IPS-NIHi11 (cell line): ENCODE measurements at places on chromosomes 5 and 9.

GRCh38 chr9:125889476-125890419 lies 142.6 kb downstream of the PBX3 start:
- peak; percentile 73 for DNase-seq

GRCh38 chr5:109844695-109845094 lies 155.0 kb downstream of the MAN2A1 start:
- DNase-seq: no peak

GRCh38 chr9:136713550-136713949 lies 1.2 kb downstream of the DIPK1B start:
- DNase-seq: no peak

DNA sequence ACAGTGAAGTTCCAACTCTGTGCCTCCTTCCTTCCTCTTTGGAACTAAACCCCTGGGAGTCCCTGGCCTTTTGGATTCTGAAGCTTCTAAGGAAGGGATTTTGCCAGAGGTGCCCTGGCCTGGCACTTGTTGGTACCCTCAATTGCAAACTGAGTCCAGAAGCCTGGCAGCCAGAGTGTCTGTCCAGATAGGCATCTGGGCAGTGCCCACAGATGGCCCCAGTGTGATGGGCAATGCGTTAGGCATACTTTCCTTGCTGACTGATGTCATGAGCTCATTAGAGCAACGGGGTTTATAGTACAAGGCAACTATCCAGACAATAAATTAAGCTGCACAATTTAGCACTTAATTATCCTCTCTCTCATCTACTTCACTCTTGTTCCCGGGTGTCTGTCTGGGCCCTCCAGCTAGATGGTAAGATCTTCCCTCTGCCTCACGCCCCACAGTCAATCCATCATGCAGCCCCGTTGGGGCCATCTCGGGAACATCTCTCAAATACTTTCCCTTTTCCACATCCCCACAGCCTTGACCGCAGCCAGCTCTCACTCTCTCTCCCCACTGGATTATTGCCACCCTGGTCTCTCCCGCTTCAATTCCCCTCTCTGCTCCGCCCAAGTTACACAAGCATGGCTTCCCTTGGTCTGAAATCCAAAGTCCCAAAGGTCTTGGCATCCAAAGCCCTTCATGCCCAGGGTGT lies 157.5 kb upstream of the SMIM23 start:
- no peak for DNase-seq

GRCh38 chr9:129141066-129142041 lies 30.1 kb downstream of the PTPA start:
- DNase-seq: no peak

- DNase-seq: no peak
These were observed 74.2 kb downstream of the MAMDC2 start for GRCh38 chr9:70117835-70118319.

GRCh38 chr9:108903420-108904103 lies 30.4 kb downstream of the ELP1 start:
- DNase-seq: no peak

GRCh38 chr5:14167211-14167845 lies 24.2 kb downstream of the TRIO start:
- DNase-seq: no peak

- DNase-seq: no peak
These were observed 44.4 kb upstream of the DAB2 start for GRCh38 chr5:39469176-39469575.

GRCh38 chr9:94610181-94610606 lies 16.6 kb upstream of the FBP2 start:
- no peak for DNase-seq

DNA sequence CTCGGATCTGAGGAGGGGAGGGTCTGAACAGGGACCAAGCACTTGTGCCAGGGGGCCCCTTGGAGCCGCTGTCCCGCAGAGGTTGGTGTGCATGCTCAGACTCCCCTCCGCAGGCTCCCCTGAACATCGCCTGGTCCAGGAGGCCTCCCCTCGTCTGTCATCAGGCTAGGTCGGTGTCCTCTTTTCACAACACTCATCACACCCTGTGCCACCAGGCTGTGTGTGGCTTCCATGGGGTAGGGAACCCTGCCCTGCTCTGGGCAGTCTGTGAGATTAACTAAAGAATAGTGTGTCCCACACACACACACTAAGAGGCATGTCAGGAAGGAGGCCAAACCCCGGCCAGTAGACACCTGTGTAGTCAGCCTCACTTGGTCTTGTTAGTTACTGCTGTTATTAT lies 119.3 kb downstream of the C5orf15 start:
- DNase-seq: no peak

DNA sequence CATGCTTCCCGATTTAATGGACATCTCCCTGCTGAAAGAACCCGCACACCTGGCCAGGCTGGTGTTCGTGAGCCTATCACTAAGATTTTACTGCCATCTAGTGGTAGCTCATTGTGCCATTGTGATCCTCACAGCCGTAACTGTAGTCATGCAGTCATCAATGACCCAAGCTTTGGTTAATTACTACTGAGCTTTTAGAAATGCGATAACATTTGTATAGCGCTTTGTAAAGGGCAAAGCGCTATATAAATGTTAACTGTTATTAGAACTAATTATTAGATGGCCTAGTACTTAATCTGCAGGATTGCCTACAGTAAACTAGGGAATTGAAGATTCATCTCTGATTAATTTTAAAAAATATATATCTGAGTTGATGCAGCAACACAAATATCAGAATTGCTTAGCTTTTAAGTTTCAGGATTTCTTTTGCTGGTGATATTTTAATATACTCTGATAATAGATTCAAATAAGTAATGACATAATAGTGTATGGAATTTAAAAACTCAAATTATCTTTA lies 90.2 kb downstream of the HACD4 start:
- DNase-seq: peak; percentile 78

- DNase-seq: no peak
These were observed 171.0 kb upstream of the IER5L start for GRCh38 chr9:129348890-129349664.

- no peak for DNase-seq
These were observed 124.2 kb downstream of the TLE1 start for GRCh38 chr9:81565144-81565543.

DNA sequence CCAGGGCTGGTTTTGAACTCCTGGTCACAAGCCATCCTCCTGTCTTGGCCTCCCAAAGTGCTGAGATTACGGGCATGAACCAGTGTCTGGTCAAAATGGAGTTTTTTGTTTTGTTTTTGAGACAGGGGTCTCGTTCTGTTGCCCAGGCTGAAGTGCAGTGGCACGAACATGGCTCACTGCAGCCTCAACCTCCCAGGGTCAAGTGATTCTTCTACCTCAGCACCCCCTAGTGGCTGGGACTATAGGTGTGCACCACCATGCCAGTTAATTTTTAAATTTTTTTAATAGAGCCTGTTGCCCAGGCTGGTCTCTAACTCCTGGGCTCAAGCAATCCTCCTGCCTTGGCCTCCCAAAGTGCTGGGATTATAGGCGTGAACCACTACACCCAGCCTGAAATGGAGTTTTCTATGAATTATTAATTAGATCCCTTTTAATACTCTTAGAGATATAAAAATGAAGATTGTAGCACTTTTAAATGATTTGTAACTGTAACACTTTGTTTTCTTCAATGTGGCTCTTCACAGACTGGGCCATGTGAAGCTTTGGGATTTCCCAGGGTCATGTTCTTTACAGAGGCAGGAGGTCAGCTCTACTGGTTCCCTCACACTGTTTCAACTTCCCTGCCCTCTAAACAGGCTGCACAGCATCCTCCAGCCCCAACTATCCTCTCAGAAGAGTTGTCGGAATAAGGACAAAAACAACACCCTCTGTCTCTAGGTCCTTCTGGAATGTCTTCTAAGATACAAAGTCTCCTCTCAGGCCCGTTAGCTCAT lies 32.7 kb upstream of the SPARC start:
- DNase-seq: no peak

DNA sequence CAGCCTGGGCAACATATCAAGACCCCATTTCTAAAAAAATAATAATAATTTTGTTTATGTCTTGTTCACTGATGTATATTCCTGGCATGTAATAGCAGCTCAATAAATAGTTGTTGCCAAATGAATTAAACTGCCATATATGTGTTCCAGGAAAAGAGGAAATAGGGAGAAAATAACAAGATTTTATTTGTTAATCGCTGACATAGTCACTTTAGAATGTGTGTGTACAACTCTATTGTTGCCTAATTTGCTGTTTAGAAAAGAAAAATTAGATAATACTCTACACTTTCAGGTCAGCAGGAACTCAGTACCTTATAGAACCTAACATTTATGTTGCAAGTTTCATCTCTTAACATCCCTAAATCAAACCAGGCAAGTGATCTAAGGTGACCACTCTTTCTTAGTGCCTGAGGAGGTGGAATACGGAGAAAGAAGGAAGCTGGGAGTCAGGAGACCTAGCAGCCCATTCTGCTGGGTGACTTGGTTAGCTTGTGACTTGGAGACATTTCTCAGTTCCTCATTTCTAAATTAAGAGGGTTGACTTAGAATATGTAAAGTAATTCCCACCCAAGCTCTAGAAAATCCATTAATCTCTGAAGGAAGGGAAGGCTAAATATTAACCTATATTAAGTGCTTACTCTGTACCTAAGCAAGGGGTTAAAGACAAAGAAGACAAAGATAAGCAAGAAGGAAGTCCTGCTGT lies 110.3 kb upstream of the IQGAP2 start:
- DNase-seq: no peak

DNA sequence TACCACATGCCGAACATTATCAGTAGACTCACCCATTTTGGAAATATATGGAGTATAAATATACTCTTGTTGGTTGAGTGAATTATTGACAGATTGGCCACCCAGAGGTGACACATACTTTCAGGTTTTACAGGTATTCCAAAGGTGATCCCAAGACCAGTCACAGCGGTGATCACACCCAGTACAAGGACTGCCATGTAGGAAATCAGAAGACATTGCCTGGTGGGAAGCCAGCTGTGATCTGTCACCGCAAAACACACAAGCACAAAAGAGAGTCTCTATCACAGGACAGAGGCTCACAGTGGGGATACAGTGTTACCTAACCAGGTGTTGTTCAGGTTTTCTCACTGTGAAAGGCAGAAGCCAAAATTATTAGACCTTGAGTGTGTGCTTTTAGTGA lies 15.8 kb downstream of the BTF3 start:
- DNase-seq: no peak

GRCh38 chr5:56211298-56211865 lies 21.7 kb downstream of the ANKRD55 start:
- peak; percentile 39 for DNase-seq

DNA sequence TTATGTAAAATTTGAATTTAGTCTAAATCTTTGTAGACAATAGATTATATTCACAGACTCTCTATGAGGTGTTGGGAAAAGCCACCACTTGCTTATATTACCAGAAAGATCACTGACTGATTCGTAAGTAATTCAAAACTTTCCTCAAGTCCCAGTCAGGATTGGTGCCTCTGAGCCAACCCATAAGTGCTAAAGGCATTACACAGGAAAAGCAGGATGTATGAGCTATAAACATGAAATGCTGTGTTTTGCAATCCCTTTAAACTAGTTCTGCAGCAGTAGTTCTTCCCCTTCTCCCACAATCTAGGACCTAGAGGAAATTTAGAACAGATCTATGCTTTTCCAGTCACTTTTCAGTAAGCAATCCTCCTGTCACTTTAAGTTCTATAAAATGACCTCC lies 48.0 kb downstream of the SHLD3 start:
- DNase-seq: no peak

DNA sequence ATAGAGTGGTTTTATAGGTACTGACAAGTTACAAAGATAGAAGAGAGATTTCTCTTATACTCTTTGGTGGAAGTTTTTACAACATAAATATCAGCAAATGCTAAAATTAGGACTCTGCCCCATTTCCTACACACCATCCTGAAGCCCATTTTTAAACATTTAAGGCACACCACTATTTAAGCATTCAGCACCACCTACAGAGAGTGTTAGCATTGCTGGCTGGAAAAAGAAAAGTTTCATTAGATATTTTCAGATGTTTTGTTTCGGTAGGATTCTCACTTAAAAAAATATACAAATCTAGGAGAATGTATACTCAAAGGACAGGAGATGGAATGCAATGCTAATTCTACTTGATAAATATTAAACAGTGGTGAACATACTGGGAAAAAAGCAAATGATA lies 192.9 kb upstream of the HAPLN1 start:
- no peak for DNase-seq
